ENCODE measurements at places on chromosomes 7 and 10.

GRCh38 chr10:29119374-29119773 is 169.5 kb upstream of the LYZL1 start:
- DNase-seq = no peak

GRCh38 chr7:81094952-81095351 is 176.1 kb upstream of the SEMA3C start:
- no peak for DNase-seq

DNA sequence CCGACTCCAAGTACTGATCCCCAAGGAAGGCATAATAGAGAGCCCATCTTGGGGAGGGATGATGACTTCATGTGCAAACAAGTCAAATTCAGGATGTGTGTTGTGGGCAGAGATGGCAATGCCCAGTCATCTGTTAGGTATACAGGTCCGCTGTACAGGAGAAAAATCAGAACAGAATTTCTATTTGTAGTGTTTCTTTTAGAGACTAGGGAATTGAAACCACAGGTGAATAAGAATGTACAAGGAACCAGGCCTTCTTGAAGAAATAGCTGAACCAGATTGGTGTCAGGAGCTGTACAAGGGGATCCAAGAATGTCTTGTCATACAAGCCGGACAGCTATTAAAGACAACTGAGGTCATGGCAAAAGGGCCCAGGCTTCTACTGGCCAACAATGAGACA is 147.9 kb downstream of the PFKFB3 start:
- no peak for DNase-seq

GRCh38 chr10:124637091-124637700 is 107.0 kb downstream of the FAM53B start:
- no peak for DNase-seq

DNA sequence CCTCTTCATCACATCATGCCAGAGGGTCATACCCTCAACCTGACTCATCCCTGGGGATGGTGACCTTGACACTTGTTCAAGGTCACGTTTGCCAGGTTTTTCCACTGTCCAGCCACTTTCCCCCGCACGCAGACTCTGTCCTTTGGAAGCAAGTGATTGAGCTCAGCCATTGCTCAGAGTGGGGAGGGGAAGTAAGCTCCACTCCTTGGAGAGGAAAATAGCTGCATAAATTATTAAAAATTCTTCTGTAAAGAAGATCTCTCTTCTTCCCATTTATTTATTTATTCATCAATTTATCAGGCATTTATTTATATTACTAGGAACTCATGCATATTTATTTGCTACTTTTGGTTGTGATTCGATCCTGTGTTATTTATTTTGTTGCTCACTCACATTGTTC is 88.0 kb downstream of the GLRX3 start:
- DNase-seq = no peak

DNA sequence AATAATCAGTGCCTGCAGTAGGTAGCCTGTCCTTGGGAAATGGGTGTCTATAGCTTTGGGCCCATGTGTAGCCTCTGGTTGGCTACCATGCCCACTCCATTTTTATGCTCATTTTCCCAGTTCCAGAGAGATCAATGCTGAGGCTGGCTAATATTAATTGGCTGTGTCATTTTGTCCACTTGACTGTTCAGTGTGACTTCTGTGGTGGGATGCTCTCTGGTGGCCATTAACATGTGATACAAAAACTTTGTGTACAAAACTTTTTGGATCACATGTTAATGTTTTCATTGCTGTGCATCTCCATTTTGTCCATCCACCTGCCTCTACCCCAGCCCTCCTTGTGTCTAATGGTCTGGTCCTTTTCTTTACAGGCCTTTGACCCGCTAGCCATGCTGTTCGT is 22.7 kb downstream of the VIM start:
- DNase-seq = no peak

- DNase-seq = no peak
Measured at GRCh38 chr7:103094102-103094501, 19.2 kb downstream of the ARMC10 start.

DNA sequence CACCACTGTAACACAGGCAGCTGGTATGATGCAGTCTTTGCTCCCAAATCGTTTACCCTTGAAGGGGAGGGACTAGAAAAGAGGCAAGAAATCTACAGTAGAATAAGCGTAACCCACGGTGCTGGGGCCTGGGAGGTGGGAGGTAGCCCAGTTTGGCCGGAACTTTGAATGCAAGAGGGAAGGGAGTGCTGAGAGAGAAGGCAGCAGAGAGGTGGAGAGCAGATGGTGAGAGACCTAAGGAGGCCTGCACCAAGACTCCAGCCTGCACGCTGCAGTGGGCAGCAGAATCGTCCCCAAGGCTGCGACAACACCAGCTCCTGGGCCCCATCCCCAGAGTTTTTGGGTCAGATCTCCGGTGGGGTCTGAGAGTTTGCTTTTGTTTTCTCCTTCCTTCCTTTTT is 547.5 kb downstream of the GALNT17 start:
- DNase-seq = no peak

- no peak for DNase-seq
Measured at GRCh38 chr10:52111101-52111891, 202.8 kb upstream of the DKK1 start.

DNA sequence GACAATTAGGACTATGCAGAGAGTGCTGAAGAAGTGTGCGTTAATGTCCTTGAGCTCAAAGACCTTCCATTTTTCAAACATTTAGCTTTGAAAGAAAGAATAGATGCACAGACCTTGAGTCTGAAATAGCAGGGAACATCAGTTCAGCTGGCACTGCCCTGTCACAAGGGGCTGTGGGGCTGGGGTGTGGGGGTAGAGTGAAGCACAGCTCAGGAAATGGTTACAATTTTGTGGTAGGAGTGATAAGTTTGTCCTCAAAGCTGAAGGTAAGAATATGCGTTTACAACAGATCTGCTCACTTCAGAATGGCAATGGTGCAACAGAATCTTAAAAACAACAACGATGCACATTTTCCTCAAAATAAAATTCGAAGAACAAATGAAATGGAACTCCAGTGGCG is 33.6 kb downstream of the SMKR1 start:
- DNase-seq = no peak

DNA sequence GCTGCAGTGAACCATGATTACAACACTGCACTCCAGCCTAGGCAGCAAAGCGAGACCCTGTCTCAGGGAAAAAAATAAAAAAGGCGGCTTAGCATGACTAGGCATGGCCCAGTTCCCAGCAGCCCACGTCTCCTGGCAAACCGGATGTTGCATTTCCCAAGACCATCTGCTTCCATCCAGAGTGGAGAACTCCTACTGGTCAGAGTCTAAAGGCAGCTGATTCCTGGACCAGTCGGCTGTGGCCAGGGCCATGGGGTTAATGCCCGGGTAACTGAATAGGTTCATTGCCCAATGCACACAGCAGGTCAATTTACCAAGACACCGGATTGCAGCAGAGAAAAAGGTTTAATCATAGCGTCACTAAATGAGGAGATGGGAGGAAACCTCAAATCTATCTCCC is 133.1 kb downstream of the MYL10 start:
- DNase-seq = no peak

DNA sequence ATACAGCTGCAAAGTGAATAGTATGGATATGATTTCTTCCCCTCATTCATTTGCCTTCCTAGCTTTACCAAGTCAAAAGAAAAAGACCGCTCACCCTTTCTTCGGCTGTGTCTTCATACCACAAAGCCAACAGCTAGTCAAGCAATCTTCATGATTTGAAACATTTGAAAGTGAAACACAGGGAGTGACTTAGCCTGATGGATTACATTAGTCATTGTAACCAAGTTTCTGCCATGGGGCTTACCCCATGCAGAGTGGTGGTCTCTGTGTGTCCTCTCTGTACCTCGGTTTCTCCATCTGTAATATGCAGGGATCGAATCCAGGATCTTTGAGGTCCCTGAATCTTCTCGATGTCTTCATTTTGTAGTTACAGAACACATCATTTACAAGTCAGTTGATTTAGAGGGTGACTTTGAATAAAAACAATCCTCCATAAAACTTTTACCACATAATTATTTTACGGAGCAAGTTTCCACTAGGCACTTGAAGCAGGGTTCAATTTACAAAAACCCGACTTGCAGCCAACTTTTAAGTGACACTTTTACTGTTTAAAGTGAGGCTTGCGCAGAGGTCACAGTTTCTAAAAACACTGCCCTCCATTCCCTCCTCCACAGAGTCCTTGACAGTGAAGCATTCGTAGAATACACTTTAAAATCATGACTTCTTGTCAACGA is 2.2 kb upstream of the LGI1 start:
- no peak for DNase-seq

GRCh38 chr10:9451211-9451773 is 1396.8 kb downstream of the GATA3 start:
- DNase-seq = no peak

GRCh38 chr10:133383551-133383950 is 4.5 kb downstream of the PAOX start:
- DNase-seq = no peak

GRCh38 chr7:8197994-8198698 is 63.8 kb downstream of the ICA1 start:
- DNase-seq = no peak

GRCh38 chr7:64959072-64959747 is 31.6 kb downstream of the ZNF117 start:
- no peak for DNase-seq

DNA sequence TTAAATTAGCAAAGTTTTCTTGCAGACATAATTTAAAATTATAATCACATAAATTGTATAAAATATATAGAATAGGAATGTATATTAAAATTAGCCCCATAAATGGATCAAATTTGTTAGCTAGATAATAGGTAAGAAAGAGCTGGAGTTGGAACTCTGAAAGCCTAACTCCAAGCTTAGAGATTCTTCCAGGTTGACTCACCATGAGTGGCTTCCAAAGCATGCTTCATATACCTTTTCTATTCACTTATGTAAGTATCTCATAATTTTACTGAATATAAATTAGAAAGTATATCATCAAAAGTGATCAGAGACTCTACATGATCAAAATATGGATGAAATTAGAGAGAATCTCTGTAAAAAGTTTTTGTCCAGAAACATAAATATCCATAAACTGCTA is 320.7 kb upstream of the MAGI2 start:
- DNase-seq = no peak

All from stimulated activated CD8-positive, alpha-beta memory T cell treated with anti-CD3 and anti-CD28 coated beads, Interleukin-15, amount 100 ng/mL, for 4 hours (primary cell).